ENCODE measurements at places on chromosomes 5 and 9.

GRCh38 chr9:133238272-133238850 lies 29.3 kb upstream of the OBP2B start:
- DNase-seq, result peak; percentile 70

DNA sequence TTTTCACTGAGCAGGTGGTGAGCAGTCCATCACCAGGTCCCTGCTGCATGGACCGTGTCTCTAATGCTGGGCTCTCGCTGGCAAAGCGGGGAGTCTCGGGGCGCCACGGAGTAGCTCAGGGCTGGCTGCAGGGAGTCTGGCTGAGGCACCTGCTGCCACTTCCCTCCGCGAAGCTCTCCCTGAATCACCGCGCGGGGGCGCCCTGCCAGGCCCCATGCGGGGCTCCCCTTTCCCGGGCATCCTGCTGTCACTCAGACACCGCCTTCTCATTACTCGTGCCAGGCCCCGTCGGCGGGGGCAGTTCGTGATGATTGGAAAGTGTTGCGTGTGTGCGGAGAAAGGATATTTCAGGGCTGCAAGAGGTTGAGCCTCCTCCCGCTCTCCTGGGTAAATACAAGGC lies 335.8 kb downstream of the IRX2 start:
- no peak for DNase-seq

GRCh38 chr5:9009931-9010651 lies 535.8 kb downstream of the SEMA5A start:
- no peak for DNase-seq

DNA sequence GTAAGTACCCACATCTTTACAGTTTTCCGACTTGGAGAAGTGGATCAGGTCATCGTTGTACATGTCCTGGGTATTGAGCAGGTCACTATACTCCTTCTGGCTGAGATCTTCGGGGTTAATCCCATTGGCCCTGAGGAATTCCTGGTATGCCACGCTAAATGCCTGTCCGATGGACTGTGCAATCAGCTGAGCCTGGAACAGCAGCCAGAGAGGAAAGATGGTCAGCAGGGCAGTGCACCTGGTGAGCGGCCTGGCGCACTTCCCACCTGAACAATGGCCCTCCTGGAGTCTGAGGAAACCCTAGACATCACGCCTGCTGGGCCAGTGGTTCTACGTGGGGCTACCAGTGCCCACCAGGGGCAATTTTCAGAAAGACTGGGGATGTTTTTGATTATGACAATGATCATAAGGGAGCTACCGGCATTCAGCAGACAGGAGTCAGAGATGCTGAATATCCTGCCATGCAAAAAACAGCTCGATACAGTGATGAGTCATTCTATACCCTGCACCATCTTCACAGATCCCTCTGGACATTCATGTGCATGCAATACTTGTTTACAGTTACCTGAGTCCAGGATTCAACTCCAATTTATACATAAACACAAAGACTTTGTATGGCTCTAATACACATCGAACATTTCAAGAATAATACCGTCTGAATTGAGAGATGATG lies 127.2 kb downstream of the ENTREP1 start:
- DNase-seq, result no peak

DNA sequence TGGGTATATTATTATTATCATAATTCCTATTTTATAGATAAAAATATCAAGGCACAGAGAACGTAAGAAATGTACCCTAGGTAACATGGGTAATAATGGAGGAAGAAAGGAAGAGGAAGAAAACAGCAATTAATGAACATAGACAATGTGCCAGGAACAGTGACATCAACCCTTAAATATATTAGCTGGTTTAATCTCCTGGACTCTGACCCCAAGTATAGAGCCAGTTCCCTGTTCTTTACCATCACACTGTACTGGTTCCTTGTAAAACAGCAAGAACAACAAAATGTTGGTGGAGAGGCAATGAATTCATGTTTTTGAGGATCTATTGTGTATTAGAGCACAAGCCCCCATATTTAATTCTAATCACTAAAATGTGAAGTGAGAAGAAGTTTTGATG lies 192.1 kb downstream of the SMC2 start:
- no peak for DNase-seq

- no peak for DNase-seq
Measured at GRCh38 chr5:163433271-163433670, 4.1 kb upstream of the CCNG1 start.

- DNase-seq, result peak; percentile 67
Measured at GRCh38 chr9:134738869-134739659, 97.5 kb downstream of the COL5A1 start.

DNA sequence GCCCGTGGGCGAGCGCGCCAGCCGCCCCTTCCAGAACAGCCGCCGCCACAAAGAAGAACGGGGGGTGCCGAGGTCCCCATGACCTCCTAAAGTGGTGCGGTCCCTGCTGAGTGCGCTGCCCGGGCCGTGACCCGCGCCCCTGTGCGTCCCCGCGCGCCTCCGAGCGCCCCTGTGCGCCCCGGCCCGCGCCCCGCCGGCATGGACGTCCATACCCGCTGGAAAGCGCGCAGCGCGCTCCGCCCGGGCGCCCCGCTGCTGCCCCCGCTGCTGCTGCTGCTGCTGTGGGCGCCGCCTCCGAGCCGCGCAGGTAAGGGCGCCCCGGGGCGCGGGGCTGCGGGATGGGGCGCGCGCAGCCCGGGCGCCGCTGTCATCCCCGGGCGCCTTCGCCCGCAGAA lies 384 bp downstream of the COL5A1 start:
- DNase-seq, result no peak

GRCh38 chr9:129627556-129628440 lies 1.8 kb downstream of the NTMT1 start:
- DNase-seq, result no peak

GRCh38 chr5:124889486-124889825 lies 143.0 kb upstream of the ZNF608 start:
- no peak for DNase-seq

DNA sequence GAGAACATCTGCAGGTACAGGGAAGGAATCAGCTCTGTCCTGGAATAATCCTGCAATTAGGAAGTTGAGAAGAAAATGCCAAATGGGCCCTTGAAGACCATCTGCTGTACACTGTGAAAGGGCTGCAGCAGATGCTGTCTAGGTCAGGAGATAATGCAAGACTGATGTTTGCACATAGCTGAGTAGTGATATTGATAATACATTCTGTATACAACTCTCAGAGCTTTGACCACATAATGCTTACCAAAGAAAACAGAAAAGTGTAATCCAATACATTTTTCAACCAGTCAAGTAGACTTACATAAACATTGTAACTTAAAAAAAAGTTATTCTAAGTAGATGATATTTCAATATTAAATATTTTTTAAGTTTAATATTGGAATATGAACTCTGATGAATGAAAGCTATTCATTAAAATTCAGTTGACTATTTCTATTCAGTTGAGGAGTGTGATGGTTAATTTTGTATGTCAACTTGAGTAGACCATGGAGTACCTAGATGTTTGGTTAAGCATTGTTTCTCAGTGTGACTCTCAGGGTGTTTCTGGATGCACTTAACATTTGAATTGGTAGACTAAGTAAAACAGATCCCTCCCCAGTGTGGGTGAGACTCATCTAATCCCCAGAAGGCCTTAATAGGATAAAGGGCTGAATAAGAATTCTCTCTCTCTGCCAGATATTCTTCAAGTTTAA lies 380.1 kb upstream of the PRR16 start:
- DNase-seq, result no peak

- no peak for DNase-seq
Measured at GRCh38 chr9:8686516-8686915, 886.9 kb upstream of the DMAC1 start.

DNA sequence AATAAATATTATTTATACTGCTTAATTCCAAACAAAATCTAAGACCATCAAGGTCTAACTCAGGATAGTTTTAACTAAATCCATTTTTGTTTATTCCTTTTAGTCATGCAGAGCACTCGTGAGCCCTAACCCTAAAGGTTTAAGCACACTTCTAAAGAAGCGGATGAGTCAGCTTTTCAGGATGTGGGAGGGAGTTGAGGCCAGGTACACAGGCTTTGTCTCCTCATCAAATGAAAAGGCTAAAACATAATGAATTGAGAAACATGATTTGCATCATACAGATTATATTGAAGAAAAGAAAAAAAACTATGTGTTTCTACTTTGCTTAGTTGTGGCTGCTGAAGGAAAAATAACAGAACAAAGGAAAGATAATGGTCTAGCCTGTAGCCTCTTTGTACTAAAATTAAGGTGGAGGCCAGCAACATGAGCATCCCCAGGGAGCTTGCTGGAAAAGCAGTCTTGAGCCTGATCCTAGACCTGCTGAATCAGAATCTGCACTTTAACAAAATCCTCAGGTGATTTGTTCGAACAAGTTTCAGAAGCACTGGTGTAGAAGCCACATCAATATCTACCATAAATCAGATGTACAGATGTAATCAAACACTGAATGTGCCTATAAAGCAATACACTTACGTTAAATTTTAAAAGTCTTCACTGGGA lies 21.1 kb upstream of the ISCA1 start:
- no peak for DNase-seq

DNA sequence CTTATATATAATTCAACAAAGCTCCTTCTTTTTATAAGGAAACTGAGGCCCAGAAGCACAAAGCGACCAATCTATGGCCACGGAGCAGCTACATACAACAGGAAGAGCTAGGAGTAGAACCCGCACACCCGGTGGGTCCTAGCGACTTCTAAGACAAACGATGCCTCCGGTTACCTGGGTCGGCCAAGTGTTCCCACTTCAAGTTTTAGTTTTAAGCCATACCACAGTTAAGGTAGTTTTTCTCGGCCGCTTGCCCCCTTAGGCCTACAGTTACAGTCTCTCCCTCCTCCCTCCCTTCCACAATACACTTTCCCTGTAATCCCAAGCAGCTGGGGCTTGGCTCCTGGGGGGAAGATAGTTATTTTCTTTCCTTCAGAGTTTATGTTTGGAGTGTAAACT lies 533 bp downstream of the SREK1IP1 start:
- DNase-seq, result no peak

Measured in cerebellar cortex (tissue), 1 donor.